Left renal cortex interstitium (tissue), 4 donors: ENCODE measurements at places on chromosomes 4 and X. TPM values are rescaled to one million over a fixed set of nuclear protein-coding genes. Genes with fewer than 3 reads are reported as not detected.

TCEAL6 gene
- 0.19 TPM for polyA plus RNA-seq

- DNase-seq: no peak
These were observed 20.8 kb downstream of the OR13H1 start for GRCh38 chrX:131564553-131565229.

DNA sequence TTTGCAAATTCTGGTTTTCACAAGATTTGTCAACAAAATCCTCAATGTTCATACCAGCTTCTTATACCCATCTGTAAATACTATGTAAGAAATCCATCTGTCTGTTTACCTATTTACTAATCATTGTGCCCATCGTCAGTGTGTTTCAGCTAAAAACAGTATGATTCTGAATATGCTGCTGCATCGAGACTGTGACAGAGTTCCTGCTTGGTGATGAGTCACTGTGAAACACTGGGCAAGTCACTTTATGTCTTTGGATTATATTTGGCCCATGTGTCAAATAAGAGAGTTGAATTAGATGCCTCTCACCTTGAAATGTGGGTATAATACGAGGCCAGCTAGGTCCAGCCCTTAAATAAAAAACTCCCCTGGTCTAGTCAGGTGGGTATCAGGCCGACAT, 79.3 kb downstream of the CBLL2 start:
- no peak for DNase-seq

GRCh38 chr4:100280807-100281206, 90.5 kb upstream of the DDIT4L start:
- DNase-seq: no peak

ATP2B3 gene
- 0.35 TPM for polyA plus RNA-seq

PLXNB3 gene
- polyA plus RNA-seq: 1.3 TPM

DNA sequence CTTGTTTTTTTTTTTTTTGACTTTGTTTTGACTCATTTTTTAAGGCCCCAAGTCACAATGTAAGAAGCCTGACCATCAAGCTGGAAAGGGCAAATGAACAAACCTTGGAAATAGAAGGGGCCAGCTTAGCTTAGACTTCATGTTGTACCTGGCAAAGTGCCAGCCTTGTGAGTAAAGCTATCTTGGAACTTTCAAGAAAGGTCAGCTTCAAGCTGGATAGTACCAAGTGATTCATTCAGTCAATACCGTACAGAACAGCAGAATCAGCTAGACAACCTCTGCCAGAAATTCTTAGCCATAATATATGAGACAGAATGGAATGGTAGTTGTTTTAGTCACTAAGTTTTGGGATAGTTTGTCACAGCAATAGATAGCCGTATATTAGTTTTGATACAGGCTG, 1492.2 kb upstream of the TENM3 start:
- DNase-seq: no peak

HTR2C gene
- 0.98 TPM for polyA plus RNA-seq

GUCY1B1 gene
- polyA plus RNA-seq: 70.8 TPM

FGF16 gene
- polyA plus RNA-seq: 0.24 TPM

- no peak for DNase-seq
These were observed 378.3 kb upstream of the PCDH10 start for GRCh38 chr4:132770776-132771175.

SHROOM2 gene
- polyA plus RNA-seq: 17.4 TPM

GPR78 gene
- polyA plus RNA-seq: 1.8 TPM

DNA sequence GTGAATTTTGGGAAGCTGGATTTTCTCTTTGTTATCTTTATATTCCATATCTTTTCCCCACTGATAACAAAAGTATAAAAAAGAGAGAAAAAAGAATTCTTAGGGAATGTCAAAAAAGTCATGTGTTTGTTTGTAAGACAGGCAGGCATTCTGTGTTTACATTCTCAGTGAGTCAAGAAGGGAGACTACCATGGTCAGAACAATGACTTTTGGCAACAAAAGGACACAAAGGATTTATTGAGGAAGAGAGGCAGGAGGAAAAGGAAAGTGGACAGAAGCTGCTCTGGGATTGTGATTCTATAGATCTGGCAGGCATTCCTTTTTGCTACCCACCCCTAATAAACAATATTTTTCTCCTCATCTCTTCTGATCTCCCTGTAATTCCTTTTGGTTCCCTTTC, 5.9 kb upstream of the ANK2 start:
- no peak for DNase-seq

DNA sequence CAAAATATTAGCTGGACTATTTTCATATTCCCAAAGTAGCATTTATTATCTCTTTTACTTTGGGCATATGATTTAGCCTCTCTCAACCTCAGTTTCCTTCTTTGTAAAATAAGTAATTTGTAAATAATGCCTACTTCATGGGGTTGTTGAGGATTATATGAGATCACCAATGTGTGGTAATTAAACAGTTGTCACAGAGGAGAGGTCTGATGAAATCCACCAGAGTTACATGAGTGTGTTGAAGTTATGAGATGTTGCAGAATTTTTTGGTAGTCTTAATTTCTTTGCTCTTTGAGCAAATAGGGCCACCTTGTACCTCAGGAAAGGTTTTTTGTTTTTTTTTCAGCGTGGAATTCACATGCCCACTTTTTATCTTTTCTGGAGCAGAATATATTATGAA, 1.4 kb downstream of the COX7B start:
- DNase-seq: no peak

GRCh38 chrX:56231537-56232090, 542 bp upstream of the KLF8 start:
- no peak for DNase-seq

DNA sequence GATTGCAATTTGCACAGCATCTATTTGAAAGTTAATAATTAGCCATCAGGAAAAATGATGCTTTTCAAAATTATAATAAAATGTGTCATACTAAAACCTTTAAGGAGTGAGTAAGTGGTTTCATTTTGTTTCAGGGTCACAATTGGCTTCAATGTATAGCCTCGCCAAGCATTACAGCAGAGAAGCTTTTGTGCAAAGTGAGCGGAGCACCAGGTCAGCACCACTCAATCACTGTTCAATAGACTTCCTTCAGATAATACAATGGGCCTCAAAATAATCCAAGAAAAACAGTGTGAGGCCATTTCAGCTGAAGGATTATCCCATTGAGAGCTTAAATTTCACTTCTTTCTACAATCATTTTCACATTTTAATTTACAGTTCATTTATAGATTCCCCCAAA, 409.2 kb upstream of the SLIT2 start:
- DNase-seq: no peak

GAGE10 gene
- polyA plus RNA-seq: not detected

TMEM156 gene
- 4.1 TPM for polyA plus RNA-seq

CASK gene
- 47.5 TPM for polyA plus RNA-seq

DNA sequence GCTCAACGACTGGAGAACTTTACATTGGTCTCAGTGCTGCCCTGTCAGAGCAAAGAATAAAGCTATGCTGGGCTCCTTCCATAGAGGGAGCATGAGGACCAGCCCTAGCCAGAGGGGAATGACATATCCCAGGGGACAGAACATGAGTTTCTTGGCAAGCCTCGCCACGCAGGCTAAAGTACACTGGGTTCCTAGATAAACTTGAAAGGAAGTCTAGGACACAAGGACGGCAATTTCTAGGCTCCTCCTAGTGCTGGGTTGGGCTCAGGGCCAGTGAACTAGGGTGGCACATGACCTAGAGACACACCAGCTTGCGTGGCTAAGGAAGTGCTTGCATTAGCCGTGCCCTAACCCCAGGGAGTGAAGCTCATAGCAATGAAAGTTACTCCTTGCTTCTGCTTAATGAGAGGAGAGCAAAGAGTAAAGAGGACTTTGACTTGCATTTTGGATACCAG, 141.0 kb downstream of the MAB21L2 start:
- DNase-seq: no peak
